ENCODE measurements at places on chromosomes 3 and 15.
A peak's percentile ranks its signal among the peaks of the same experiment; 100 is the strongest.

DNA sequence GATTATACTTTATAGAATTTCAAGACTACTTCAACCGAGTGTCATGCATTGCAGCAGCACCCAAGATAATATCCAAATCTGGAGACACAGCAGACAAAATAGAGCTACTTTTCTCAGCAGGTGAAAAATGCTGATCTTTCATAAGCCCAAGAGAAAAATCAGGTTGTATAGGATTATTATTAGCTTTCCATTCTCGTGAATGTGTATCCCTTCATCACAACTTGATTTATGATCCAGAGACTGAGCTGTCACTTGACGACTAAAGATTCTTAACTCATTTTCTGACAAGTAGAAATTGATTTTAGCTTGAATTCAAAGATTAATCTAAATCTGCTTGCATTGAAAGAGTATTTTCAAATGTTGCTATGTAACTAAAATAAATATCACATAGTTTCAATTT, 32.4 kb downstream of the EPHA3 start:
- DNase-seq = no peak

DNA sequence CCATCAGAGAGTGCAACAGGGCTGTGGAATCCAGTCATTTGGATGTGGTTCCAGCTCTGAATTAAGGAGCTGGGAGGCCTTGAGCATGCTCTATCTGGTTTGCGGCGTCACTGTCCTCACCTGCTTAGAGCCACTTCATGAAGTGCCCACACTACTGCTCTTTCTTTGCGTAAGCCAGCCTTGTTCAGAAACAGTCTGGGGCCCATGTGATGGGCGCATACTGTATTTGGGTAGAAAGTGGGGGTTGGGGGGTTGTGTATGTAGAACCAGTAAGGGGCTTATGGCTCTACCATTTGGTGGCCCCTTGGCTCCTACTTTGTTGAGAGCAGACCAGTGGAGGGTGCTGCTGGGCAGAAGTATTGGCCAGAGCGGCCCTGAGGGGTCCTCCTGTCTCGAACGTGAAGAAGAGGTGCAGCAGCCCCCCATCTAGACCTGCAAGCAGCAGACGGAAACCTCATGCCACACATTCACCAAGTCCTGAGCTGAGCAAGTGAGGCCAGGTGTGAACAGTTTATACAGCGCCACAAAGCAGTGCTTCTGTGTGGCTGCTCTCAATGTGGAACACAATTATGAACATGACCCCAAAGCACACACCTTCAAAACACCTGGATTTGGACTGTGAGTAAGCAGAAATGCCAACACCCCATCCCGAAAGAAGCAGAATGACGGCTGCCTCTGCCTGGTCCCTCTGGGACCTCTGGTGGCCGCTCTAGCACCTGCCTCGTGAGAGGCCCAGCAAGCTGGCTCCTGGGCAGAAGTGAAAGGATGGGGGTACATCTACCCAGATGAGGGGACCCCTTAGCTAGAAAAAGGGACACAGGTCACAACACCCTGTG, 26.6 kb downstream of the SRPRB start:
- no peak for DNase-seq

- DNase-seq = peak; percentile 68
Measured at GRCh38 chr3:189630767-189631372, 319 bp upstream of the TP63 start.

GRCh38 chr15:42511007-42511391, 15.6 kb downstream of the SNAP23 start:
- DNase-seq = no peak

- no peak for DNase-seq
Measured at GRCh38 chr3:120114981-120115380, 20.7 kb upstream of the GSK3B start.

- DNase-seq = no peak
Measured at GRCh38 chr15:34853001-34853758, 57.8 kb upstream of the ACTC1 start.

Measured in tongue (tissue), 3 donors.